ENCODE measurements at places on chromosomes 4 and X.

DNA sequence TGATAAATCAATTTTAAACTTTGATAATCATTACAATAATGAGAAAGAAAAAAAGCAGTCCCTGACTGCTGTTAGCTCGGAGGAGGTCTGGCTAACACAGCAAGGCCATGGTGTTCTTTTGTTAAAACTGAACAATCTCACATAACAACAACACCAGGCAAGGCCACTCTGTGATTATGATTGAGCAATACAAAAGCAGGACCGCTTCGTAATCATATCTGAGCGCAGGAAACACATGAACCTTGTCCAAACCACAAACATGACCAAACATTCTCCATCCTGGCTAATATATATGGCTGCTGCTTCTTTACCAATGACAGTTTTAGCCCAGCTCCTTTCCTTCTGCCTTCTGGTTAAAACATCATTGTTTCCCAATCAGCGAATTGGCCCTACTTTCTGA is 76.8 kb upstream of the DDX53 start:
- no peak for DNase-seq

- no peak for DNase-seq
These were observed 78.8 kb upstream of the PRPS1 start for GRCh38 chrX:107549504-107549903.

- no peak for DNase-seq
These were observed 179.0 kb downstream of the NHS start for GRCh38 chrX:17553961-17554482.

DNA sequence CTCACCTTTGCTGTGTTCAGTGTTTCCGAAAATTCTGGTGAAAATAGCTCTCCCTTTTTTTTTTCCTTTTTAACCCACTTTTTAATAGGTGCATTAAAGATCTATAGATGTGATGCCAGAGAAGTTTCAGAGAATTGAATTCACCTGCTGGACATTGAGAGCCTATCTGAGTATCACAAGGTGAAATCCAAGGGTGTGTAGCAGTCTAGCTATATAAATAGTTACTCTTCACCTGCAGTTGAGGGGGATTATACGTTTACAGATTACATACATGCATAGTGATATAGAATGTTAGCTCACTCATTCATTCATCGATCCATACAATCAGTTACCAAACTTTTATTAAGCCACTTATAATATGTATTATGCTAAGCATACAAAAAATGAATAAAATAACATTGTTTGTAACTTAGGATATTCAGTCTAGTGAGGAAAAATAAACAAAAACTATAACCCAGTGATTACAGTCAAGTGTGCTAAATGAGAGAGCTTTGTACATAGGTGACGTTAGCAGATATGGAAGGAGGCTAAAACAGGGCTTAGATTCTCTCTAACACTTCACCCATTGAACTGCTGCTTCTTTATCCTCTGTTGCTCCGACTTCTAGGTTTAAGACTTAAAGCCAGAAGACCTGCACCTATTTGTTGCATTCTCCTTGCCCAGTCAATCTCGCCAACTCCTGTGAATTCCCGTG is 769.0 kb downstream of the STIM2 start:
- no peak for DNase-seq

- no peak for DNase-seq
These were observed 59.5 kb upstream of the TMEM150C start for GRCh38 chr4:82621251-82621650.

- no peak for DNase-seq
These were observed 1999.4 kb upstream of the AGA start for GRCh38 chr4:179441596-179441995.

GRCh38 chr4:37976507-37976906 is 16.3 kb downstream of the PTTG2 start:
- no peak for DNase-seq

- no peak for DNase-seq
These were observed 157.1 kb upstream of the RBPJ start for GRCh38 chr4:26163425-26164362.

- DNase-seq: no peak
These were observed 253.7 kb downstream of the NAP1L3 start for GRCh38 chrX:93419642-93420041.
